ENCODE measurements at places on chromosomes 5 and 9.

DNA sequence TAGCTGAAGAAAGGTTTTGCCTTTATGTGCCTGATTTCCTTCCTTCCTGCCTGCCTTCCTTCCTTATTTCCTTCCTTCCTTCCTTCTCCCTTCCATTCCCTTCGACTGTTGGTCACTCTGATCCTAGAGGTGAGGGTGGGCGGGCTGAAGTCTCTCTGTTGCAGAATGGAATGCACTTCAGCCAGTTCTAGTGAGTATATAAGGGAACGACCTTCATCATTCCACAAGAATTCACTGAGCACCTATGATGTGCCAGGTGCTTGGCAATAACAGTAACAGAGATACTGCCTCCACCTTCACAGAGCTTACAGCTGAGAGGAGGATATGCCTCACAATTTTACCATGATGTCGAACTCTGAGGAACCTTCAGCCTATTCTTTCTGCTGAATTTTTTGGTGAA lies 8.7 kb upstream of the OR5C1 start:
- no peak for DNase-seq

DNA sequence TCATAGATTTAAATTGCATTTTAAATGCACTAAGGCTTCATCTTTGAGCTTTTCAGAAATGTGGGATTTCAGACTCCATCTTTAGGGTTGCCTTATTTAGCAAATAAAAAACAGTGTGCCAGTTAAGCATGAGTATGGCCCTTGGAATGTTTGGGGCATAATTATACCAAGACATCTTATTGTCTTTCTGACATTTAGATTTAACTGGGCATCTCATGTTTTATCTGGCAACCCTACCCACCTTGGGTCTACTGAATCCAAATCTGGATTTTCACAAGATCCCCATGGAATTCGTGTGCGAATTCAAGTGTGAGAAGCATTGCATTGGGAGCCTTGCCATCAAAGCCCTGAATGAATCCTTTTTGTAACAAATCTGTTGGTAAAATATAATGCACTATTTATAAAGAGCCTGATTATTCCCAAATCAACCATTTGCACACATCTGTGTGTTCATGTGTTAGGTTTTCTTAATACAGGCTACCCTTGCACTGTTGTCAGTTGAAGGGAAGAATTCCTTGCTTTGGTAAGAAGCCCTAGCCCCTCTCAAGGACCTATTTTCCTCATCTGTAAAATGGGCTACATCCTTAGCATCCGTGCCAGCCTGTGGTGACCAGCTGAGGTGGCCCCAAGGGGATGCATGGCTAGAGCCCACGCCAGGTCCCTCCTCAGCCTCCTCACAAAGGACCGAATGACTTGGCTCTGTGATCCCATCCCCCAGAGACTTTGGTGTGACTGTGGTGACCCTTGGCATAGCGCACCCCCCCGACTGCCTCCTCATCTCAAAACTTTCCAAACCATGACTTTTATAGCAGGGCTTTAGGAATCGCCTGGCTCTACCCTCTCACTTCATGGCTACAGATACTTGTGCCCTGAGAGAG lies 8.1 kb downstream of the GSN start:
- DNase-seq = no peak

DNA sequence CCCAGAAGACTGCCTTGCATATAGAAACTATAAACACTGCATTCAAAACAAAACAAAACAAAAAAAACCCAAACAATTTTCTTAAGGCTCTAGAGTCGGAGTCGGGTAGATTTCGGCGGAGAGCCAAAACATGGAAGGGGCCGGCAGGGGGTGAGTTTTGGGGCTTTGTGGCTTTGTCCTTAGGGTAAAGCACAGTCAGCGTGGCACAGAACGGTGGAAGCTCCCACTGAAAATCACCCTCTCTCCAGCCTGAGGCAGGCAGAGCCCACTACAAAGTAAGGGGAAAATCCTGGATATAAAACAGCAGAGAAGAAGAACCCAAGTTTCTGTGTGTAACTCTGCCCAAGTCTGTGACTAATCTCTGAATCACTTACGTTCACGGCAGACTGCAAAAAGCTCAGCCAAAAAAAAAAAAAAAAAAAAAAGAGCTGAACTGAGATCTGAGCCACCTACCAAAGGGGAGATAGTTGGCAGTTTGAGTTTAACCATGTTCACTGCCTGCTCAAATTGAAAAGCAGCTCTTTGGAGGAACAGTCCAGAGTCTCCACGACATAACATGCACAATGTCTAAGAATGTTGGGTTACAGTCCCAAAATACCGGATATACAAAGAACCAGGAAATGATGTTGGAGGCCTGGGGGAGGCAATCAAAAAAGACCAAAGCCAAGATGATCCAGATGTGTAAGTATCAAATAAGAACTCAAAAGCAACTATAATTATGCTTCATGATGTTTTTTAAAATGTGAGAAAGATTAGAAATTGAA lies 26.6 kb upstream of the OR2K2 start:
- no peak for DNase-seq

DNA sequence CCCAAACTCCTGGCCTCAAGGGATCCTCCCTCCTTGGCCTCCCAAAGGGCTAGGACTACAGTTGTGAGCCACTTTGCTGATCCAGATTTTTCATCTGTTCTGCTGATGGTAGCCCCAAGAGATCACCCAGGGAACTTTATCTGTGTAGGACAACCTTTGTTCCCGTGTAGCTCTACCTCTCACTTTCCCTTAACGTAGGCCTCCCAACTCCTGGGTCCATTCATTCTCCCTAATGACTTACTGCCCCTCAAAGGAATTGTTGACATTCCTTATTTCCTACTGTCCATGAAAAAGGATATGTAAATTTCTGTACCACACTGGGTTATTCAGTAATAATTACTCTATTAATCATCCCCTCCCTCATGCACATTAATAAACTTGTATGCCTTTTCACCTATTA lies 51.0 kb upstream of the PHF24 start:
- DNase-seq = no peak

- DNase-seq = no peak
Measured at GRCh38 chr5:123098767-123099513, 9.9 kb downstream of the PRDM6 start.

DNA sequence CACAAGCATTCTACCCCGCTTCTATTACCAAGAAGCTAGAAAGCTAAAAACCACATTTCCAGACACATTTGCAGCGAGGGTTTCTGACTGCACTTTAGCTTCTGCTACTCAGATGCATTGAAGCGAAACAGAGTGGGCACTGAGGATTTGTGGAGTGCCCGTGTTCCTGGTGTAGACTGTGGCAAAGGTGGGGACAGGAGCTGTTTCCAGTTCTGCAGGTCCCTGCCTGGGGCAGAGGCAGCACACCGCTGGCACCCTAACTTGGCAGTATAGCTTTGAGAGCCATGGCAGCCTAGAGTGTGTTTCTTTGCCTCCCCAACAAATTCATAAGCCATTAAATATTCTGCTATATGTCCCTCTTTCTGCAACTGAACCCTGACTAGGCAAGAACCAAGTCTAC lies 108.6 kb upstream of the SPOCK1 start:
- DNase-seq = no peak

DNA sequence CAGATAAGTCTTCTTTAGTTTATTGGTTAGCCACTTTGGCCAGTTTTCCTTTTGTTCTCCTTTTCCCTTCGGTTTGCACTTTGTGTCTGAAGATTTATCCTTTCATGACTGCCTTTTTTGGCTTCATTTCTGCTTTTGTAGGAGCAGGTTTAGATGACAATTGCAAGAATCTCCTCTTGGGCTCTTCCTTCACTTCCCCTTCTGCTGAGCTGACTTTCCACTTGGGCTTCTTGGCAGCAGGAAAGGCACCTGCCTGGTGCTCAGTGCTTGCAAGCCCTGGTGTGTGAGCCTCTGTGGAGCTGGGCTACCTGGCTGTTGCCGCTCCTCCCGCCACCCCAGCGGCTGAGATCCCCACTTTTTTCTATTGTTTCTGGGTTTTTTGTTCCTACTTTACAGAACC lies 7.3 kb downstream of the CCDC112 start:
- peak; percentile 73 for DNase-seq

- no peak for DNase-seq
Measured at GRCh38 chr9:105359892-105360291, 87.9 kb upstream of the FSD1L start.

DNA sequence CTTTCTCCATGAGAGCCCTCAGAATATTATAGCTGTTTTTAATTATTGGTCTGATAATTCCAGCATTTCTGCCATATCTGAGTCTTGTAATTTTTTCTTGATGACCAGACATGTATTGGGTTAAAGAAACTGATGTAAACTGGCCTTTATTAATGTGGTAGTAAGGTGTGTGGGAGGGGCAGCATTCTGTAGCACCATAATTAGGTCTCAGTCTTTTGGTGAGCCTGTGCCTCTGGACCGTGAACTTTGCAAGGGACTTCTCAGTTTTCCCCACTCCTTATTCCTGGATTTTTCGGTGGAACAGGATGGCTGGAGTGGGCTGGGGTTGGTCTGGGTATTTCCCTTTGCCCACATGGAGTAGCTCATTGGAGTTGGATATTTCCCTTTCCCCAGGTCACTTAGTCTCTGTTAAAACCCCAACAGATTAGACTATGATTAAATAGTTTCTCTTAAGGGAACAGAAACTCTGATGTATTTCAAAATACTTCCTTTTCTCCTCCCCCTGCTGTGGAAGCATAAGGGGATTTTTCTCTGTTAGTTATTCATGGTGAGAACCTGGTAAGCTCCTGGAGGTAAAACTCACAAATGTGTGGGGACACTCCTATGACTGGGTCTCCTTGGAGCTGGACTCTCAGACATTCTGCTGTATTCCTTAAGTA lies 52.4 kb downstream of the FSD1L start:
- DNase-seq = no peak

- no peak for DNase-seq
Measured at GRCh38 chr5:155753943-155754581, 572.9 kb upstream of the SGCD start.

DNA sequence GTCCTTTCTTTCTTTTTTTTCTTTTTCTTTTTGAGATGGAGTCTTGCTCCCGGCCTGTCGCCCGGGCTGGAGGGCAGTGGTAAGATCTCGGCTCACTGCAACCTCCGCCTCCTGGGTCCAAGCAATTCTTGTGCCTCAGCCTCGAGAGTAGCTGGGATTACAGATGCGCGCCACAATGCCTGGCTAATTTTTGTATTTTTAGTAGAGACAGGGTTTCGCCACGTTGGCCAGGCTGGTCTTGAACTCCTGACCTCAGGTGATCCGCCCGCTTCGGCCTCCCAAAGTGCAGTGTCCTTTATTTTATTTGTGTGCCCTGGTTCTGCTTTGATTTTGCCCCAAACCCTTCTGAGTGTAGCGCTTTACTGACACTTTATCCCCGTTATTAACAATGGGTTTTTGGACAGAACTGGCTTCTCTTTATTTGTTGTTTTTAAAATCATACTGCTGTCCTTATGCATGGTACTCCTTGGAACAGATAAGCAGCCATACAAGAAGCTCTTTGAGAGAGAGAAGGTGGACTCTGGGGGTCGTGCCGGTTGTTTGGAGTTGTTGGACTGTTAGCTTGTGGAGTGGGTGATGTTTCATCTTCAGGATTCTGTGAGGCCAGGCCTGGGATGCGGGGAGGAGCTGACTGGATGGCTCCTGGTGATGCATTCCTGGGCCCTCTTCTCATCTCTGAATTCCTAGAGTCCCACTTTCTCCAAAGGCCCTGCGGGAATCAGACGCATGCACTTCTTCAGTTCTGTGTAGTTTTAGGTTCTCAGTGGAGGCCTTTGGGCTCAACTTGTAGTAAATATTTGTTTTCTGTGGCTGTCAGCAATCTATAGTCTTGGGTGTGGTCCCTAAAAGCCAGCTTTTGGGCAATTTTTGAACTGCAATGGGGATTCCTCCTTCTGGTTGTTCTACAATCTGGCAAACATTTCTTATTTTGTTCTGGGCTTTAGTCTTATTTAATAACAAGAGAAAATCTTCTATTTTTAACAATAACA lies 47.8 kb downstream of the PTTG1 start:
- no peak for DNase-seq

GRCh38 chr5:158837908-158838307 lies 261.8 kb downstream of the EBF1 start:
- DNase-seq = no peak

DNA sequence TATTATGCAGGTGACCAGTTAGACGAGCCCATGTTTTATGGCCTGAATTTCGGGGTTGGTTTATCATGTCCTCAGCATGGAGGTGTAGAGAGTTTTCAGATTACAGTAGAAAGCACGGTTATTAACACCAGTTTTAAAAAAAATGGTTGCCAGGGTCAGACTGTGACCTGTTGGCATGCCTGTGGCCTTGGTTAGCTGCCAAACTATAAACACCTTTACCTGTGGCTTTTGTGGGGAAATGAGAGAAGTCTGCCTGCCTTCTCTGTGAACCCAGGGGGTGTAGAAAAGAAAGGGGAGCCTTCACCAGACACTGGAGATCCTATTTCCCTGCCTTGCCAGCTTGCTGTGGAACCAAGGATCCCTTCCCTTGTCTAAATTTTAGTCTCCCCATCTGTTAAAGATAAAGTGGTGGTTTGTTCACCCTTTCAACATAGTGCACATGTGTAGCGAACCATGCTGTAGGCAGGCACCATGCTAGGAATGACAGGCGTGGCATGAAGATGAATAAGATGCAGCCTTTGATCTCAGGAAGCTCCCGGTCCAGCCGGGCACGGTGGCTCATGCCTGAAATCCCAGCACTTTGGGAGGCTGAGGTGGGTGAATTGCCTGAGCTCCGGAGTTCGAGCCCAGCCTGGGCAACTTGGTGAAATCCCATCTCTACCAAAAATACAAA lies 6.1 kb upstream of the PHF19 start:
- peak; percentile 96 for DNase-seq

DNA sequence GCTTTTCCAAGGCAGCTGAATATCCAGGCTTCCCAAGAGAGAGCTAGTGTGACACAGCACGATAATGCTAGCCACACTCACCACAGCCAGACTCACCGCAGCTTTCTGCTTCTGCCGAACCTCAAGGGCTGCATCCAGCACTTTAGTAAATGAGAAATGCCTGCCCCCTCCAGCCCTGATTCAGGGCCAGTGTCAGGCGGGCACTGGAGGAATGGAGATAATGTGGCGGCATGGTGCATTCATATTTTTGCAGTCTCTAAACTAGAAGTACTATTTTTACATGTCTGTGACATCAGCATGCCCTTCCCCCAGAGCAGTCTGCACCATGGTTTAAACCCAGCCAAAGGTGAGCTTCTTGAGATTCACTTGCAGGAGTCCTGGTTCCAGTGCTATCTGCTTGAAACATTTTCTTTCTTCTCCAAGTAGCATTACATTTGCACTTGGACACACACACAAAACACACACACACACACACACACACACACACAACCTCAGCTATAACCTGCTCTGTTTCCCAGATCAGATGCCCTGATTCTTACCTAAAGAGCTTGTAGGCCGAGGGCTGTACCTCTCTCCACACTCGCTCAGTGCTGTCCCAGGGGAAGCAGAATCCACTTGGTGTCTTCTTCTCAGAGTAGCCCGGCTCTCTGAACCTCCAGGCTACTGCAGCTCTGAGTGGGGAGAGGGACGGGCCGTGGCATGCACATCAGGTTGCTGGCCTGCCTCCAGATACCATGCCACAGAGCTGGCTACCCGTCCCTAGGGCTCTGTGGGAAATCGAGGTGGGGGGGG lies at the start of gene FGF1:
FGF1 (minus strand) TSS at position 673 of the 792 bp plus-strand sequence. CDS start 71,963 bp downstream, outside the sequence.
- DNase-seq = no peak

- no peak for DNase-seq
Measured at GRCh38 chr9:81538890-81539289, 150.5 kb downstream of the TLE1 start.

- no peak for DNase-seq
Measured at GRCh38 chr5:96404191-96404867, 28.7 kb downstream of the PCSK1 start.

- DNase-seq = no peak
Measured at GRCh38 chr9:120944948-120945347, 18.4 kb upstream of the TRAF1 start.

- no peak for DNase-seq
Measured at GRCh38 chr9:128304971-128305288, 17.3 kb downstream of the TRUB2 start.

Data from RPMI8226 (cell line).